Thoracic aorta (tissue), 2 donors: ENCODE measurements at places on chromosomes 4 and X. TPM values are rescaled to one million over a fixed set of nuclear protein-coding genes. Genes with fewer than 3 reads are reported as not detected.

GRCh38 chr4:161554372-161554990 is 609.3 kb downstream of the FSTL5 start:
- no peaks in the 10 kb centered on the region for H3K4me1 ChIP-seq
- no peaks in the 10 kb centered on the region for H3K36me3 ChIP-seq
- H3K27me3 ChIP-seq: no peaks in the 10 kb centered on the region
- H3K4me3 ChIP-seq: no peak overlapping the region
- no peak overlapping the region for H3K27ac ChIP-seq

DNA sequence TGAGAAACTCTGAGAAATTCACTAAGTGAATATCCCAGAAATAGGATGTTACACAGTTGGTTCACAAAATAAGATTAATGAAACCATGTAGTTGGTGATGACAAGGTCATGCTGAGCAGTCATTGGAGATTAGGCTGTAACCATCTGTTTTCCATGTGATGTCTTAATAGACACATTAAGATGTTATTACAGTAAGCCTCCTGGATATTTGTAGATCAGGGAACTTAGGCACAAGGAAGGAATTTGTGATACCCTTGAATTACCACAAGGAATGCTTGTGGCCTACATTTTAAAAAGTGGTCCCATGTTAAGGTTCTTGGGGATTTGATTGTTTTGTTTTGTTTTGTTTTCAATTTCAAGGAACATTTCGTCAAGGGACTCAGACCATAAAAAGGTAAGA is 185.6 kb upstream of the BANK1 start:
- H3K4me1 ChIP-seq: no peaks in the 10 kb centered on the region
- H3K27me3 ChIP-seq: no peaks in the 10 kb centered on the region
- H3K4me3 ChIP-seq: no peak overlapping the region
- no peak overlapping the region for H3K27ac ChIP-seq
- DNase-seq: no peak
- no peaks in the 10 kb centered on the region for H3K36me3 ChIP-seq

- no peak overlapping the region for H3K4me3 ChIP-seq
- DNase-seq: no peak
- no peaks in the 10 kb centered on the region for H3K27me3 ChIP-seq
- H3K27ac ChIP-seq: no peak overlapping the region
- peaks cover 24% of the 10 kb centered on the region for H3K4me1 ChIP-seq
- H3K36me3 ChIP-seq: peaks cover 37% of the 10 kb centered on the region
These were observed 164.3 kb downstream of the AFAP1 start for GRCh38 chr4:7775396-7775795.

DNA sequence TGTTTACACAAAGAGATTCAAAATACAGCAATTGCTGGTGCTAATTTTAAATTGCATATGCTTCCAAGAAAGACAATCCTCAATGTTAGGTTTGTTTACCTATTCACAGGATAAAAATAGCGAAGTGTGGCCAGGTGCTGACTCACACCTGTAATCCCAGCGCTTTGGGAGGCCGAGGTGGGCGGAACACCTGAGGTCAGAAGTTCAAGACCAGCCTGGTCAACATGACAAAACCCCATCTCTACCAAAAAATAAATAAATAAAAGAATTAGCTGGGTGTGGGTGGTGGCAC is 77.7 kb downstream of the OPHN1 start:
- no peaks in the 10 kb centered on the region for H3K27me3 ChIP-seq
- no peak for DNase-seq
- H3K36me3 ChIP-seq: no peaks in the 10 kb centered on the region
- H3K4me1 ChIP-seq: no peaks in the 10 kb centered on the region
- no peak overlapping the region for H3K4me3 ChIP-seq

DNA sequence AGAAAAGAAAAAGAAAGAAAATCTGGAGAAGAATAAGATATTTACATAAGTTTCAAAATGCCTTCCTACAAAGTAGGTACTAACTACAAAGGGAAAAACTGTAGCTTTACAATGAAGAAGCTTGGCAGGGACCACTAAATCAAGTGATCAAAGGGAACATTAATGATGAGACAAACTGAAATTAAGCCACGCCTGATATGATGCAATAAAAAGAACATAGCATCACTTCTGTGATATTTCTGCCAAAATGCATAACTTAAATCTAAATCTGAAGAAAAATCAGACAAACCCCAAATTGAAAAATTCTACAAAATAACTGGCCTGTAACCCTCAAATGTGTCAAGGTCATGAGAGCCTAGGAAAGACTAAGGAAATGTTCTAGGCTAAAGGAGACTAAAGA is 8.9 kb upstream of the DCLK2 start:
- no peaks in the 10 kb centered on the region for H3K27me3 ChIP-seq
- H3K4me1 ChIP-seq: peaks cover 6% of the 10 kb centered on the region
- H3K27ac ChIP-seq: no peak overlapping the region
- no peaks in the 10 kb centered on the region for H3K36me3 ChIP-seq

- no peaks in the 10 kb centered on the region for H3K36me3 ChIP-seq
- DNase-seq: no peak
- H3K4me3 ChIP-seq: no peak overlapping the region
- no peak overlapping the region for H3K27ac ChIP-seq
These were observed 95.6 kb upstream of the METTL14 start for GRCh38 chr4:118589471-118590055.

- DNase-seq: no peak
- no peak overlapping the region for H3K4me3 ChIP-seq
- H3K36me3 ChIP-seq: no peaks in the 10 kb centered on the region
- no peaks in the 10 kb centered on the region for H3K4me1 ChIP-seq
These were observed 63.6 kb upstream of the UGT2B15 start for GRCh38 chr4:68734095-68734494.

DNA sequence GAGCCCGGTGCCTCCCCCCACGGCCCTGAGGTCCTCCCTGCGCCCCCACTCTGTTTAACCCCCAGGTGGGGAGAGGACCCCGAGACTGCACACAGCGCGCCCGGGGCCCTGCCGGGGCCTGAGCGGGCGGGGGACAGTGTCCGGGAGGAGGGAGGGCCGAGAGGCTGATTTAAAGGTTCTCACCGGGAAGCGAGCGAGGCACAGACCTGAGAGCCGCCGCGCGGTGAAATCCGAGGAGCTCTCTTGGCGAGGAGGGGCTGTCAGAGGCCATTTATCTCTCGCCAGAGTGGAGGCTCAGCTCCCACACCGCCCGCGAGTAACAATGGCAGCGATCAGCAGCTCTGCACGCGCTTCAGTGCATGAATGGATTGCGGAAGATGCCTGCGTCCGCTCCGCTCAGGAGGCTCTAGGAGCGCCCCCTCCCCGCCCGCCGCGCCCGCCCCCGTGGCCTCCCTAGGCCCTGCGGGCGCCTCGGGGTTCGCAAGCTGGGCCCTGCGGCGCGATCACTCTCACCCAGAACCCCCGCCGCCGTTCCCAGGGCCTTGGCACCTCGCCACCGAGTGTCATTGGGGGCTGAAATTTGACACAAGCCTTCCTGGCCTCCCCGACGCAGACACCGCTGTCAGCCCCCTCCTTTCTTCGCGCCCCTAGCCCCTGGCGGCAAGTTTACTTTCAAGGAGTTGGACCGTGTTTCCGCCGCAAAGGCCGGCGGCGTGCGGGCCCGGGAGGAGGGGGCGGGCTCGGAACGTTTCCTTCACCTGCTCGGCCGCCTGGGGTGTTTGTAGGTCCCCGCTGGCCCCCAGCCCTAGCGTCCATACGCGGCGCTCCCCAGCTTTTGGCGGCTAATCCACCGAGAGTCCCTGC is 48.7 kb upstream of the BCOR start:
- H3K36me3 ChIP-seq: no peaks in the 10 kb centered on the region
- H3K27ac ChIP-seq: no peak overlapping the region
- peak overlapping the region; percentile 78 for H3K4me3 ChIP-seq
- no peak for DNase-seq
- H3K4me1 ChIP-seq: peaks cover 19% of the 10 kb centered on the region

GRCh38 chr4:7645956-7646355 is 211.2 kb upstream of the PSAPL1 start:
- no peaks in the 10 kb centered on the region for H3K27me3 ChIP-seq
- H3K27ac ChIP-seq: no peak overlapping the region
- no peak overlapping the region for H3K4me3 ChIP-seq
- no peak for DNase-seq
- no peaks in the 10 kb centered on the region for H3K4me1 ChIP-seq
- no peaks in the 10 kb centered on the region for H3K36me3 ChIP-seq

DNA sequence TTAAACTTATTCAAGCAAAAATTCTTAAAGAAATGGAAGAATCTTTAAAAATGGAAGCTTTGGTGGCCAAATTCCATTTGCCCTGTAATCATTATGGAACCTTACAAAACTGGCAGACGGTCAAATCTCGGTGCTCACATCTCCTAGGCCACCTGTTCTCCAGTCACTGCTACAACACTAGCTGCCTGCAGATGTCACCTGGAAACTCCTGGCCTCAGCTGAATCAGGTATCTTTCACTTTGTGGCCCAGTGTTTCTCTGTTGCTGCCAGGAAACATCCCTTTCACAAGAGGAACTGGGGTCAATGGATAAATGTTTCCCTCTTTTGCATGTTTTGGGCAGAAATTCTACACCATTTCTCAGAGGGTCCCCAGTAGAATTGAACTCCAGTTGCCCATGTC is 4.2 kb upstream of the CXCL3 start:
- H3K4me1 ChIP-seq: no peaks in the 10 kb centered on the region
- no peak overlapping the region for H3K27ac ChIP-seq
- no peaks in the 10 kb centered on the region for H3K36me3 ChIP-seq
- no peaks in the 10 kb centered on the region for H3K27me3 ChIP-seq
- H3K4me3 ChIP-seq: no peak overlapping the region

- H3K36me3 ChIP-seq: no peaks in the 10 kb centered on the region
- H3K27me3 ChIP-seq: no peaks in the 10 kb centered on the region
- no peak overlapping the region for H3K27ac ChIP-seq
These were observed 177.3 kb upstream of the ETNPPL start for GRCh38 chr4:108940149-108940548.

DNA sequence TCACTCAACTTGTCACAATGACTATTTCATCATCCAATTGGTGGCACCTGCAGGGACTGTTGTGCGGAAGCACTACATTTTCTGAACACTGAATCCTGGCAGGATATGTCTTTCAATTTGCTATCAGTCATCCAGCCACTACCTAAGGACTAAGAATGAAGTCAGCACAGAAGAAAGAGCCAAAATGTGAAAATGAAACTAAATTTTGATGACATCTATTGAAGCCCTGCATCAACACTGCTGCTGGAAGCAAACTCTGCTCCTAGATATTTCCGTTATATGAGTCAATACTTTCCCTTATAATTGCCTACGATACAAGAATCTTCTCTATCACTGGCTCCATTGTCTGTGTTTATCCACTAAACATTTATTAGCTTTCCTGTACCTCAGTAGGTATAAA is 917.9 kb downstream of the RAPGEF2 start:
- DNase-seq: no peak
- no peaks in the 10 kb centered on the region for H3K27me3 ChIP-seq
- no peak overlapping the region for H3K27ac ChIP-seq
- H3K4me1 ChIP-seq: no peaks in the 10 kb centered on the region
- H3K4me3 ChIP-seq: no peak overlapping the region
- H3K36me3 ChIP-seq: no peaks in the 10 kb centered on the region

GRCh38 chr4:7529368-7530080 is 94.8 kb upstream of the PSAPL1 start:
- DNase-seq: no peak
- H3K4me1 ChIP-seq: no peaks in the 10 kb centered on the region
- no peaks in the 10 kb centered on the region for H3K36me3 ChIP-seq
- H3K4me3 ChIP-seq: no peak overlapping the region
- H3K27me3 ChIP-seq: peaks cover 7% of the 10 kb centered on the region
- H3K27ac ChIP-seq: no peak overlapping the region

- H3K27ac ChIP-seq: no peak overlapping the region
- H3K36me3 ChIP-seq: peaks cover 7% of the 10 kb centered on the region
- no peaks in the 10 kb centered on the region for H3K4me1 ChIP-seq
- H3K4me3 ChIP-seq: no peak overlapping the region
These were observed 30.2 kb upstream of the CYP4V2 start for GRCh38 chr4:186161138-186161537.

DNA sequence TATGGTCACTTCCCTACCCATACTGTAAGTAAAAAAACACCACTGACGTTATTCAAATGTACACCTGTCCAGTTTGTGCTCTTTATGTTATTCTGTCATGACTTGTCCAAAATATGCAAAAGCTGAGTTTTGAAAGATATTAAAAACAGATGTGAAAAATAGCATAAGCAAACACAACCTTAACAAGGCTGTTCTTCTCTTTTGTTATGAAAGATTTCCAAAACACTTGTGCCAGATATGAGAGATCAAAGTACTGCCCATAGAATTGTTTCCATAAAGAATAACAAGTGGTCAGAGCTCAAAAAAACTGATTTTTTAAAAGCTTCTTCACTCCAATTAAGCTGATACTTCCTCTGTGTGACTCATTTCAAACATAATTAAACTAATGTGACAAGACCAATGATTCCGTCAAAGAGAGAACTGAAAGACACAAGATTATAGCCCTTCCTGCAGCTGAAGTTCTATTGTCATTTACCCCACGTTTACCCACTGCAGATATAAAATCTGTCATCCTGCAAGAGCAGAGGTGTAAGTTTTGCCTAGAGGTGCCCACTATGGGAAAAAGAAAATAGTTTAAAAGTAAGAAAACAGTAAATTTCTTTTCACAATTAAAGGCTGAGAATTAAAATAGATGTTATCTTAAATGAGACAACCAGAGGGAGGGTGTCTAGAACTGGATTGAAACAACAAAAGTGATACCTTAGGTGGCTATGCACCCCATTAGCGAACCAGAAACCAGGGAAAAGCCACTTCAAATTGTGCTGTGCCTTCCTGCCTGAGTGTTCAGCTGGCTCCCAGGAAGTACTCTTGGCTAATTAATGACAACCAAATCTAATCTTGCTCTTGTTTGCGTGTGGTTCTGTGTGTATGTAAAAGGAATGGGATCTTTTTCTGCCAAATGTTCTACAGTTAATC is 30.1 kb downstream of the RASSF6 start:
- H3K27ac ChIP-seq: no peak overlapping the region
- DNase-seq: no peak
- H3K27me3 ChIP-seq: no peaks in the 10 kb centered on the region

The CTPS2 gene
- 12.0 TPM for total RNA-seq

The PAK3 gene
- 7.1 TPM for total RNA-seq

The PPA2 gene
- 78.4 TPM for total RNA-seq

The CFP gene
- 13.1 TPM for total RNA-seq

The SRPX2 gene
- 61.2 TPM for total RNA-seq

The TRIM2 gene
- total RNA-seq: 31.7 TPM

The CT45A3 gene
- not detected for total RNA-seq

The ABCG2 gene
- total RNA-seq: 7.3 TPM

The ANAPC10 gene
- total RNA-seq: 23.0 TPM

The DCX gene
- not detected for total RNA-seq

The TBC1D8B gene
- total RNA-seq: 7.9 TPM

The MAGEA8 gene
- total RNA-seq: not detected
